ENCODE measurements at places on chromosomes 6 and 20. TPM values are rescaled to one million over a fixed set of nuclear protein-coding genes. Genes with fewer than 3 reads are reported as not detected.

- DNase-seq, result no peak
Observed at GRCh38 chr20:53163486-53163885, 191.3 kb downstream of the TSHZ2 start.

DNA sequence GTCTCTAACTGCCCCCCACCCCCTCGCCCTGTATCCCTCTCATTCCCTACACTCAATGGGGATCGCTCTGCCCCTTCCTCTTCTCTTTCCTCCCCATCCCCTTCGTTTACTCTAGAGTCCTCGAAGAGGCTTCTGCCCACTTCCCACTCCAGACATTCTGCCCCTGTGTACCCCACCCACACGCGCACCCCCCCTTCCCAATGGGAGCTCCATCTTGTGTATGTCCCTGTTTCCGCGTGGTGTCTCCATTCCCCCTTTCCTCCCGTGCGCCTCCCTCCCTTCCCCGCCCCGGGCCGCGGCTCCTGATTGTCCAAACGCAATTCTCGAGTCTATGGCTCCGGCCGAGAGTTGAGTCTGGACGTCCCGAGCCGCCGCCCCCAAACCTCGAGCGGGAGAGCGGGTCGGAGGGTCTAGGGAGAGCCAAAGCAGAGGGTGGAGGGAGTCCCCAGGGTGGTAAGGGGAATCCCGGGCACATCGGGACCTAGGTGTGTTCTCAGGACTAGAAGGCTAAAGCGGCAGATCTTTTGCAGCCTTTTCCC lies 679 bp upstream of the RING1 start:
- DNase-seq, result no peak

GRCh38 chr20:63844511-63844991 lies 13.5 kb upstream of the ZBTB46 start:
- no peak for DNase-seq

GRCh38 chr6:89734526-89734925 lies 85.1 kb downstream of the MDN1 start:
- DNase-seq, result no peak

The GLP1R gene
- polyA plus RNA-seq, result not detected

Measured in keratinocyte (primary cell).